Endothelial cell (in vitro differentiated cells): ENCODE measurements at places on chromosomes 3 and 15.

GRCh38 chr3:122975163-122975923, 52.2 kb downstream of the SEMA5B start:
- DNase-seq: no peak

- DNase-seq: no peak
Measured at GRCh38 chr3:139159356-139159755, 114.7 kb upstream of the PRR23C start.

- DNase-seq: no peak
Measured at GRCh38 chr3:174495311-174495710, 363.8 kb upstream of the NAALADL2 start.

GRCh38 chr3:40550167-40550566, 25.4 kb downstream of the ZNF621 start:
- no peak for DNase-seq

DNA sequence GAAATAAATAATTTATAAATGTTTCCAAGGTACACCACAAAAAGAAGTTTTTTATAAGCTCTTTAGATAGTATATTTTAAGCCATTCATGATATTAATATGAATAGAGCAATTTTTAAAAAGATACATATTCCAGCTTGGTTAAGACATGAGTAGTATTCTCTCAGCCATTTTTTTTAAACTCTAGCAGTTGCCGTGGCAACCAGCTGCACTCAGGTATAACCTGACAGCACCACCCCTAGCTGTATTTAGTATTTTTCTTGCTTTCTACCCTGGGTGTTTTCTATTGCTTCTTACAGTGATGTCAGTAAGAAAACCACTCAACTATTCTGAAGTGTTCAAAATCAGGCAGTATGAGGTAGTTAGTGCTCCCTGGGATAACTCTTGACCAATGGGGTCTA, 496.3 kb upstream of the CNTN3 start:
- no peak for DNase-seq

GRCh38 chr3:62028236-62028635, 345.1 kb downstream of the FEZF2 start:
- DNase-seq: no peak

GRCh38 chr15:81569286-81570080, 195.5 kb upstream of the TMC3 start:
- DNase-seq: no peak

GRCh38 chr3:158774965-158775364, 26.9 kb upstream of the MFSD1 start:
- DNase-seq: no peak

DNA sequence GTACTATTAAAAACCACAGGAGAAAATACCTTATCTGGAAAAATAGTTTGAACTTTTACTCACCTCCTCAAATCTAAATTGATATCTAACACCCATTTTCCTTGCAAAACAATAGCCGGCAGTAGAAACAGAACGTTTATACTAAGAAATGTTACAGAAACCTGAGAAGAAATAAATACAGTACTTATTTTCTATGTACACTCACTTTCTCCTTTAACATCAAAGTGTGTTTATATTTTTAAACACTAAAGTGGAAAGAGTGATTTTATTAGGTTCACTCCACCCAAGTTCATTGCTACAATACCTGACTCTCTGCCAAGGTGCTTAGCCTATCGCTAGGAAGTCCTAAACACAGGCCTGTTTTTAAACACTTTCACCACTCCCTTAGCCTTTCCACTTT, 87.8 kb upstream of the TJP1 start:
- DNase-seq: no peak

- DNase-seq: no peak
Measured at GRCh38 chr3:192445770-192446644, 281.3 kb downstream of the FGF12 start.

DNA sequence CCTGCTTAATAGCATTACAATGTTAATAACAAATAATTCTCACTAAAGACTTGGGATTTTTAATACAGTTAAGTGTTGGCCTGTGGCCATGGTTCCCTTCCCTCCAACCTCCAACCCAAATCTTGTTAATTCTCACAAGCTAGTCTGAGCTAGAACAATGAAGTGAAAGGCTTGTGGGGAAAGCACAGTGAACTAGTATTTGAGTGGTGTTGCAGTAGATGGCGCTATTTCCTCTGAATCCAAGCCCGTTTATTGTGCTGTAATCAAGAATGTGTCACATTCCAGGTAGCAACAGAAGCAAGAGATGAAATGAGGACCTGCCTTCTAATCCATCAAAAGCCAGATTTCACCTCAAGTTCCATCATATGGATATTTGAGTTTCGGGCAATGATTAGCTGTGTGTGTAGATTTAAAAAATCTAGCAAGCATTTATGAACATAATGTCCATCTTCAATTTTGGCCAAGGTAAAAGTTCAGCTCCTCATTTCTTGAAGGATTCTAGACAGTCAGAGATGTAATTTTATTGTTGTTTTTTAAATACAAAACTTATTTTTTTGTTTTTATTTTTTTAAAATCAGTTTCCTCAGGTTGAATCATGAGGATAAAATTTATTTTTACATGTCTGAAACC, 160.7 kb downstream of the SQOR start:
- peak; percentile 30 for DNase-seq

DNA sequence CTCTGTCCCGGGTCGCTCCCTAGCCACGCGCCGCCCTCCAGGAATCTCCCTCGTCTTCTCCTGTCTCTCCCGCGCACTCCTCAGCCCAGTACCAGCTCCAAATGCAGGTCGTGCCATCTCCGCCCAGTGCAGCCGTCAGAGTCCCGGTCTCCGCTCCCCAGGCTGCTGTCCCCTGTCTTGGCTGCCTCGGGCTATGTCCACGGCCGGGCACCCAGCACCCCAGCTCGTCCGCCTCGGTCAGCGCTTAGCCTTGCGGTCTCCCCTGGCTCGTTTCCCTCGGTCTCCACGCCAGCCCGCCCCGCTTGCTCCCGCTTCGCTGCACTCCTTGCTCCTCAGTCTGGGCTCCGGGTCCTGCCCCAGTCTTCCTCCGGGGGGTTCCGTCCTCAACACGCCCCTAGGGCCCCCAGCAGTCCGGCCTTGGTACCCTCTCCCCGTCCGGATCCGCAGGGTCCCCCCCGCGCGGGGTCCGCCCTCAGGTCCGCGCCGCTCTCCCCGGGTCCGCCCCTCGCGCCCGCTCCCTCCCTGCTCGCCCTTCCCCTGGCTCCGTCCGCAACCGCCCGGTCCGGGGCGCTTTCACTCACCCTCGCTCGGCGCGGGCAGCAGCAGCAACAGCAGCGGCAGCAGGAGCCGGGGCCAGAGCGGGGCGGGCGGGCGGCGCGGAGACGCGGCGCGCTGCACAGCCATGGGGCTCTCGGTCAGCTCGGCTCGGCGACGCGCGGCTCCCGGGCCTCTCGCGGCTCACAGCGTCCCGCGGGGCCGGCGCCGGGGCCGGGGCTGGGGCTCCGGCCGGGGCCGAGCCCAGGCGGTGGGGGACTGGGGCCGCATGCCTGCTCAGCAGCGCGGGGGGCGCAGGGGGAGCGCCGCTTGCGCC, 462 bp downstream of the IGDCC3 start:
- DNase-seq: peak; percentile 59

- no peak for DNase-seq
Measured at GRCh38 chr3:31251083-31251482, 281.6 kb upstream of the STT3B start.

DNA sequence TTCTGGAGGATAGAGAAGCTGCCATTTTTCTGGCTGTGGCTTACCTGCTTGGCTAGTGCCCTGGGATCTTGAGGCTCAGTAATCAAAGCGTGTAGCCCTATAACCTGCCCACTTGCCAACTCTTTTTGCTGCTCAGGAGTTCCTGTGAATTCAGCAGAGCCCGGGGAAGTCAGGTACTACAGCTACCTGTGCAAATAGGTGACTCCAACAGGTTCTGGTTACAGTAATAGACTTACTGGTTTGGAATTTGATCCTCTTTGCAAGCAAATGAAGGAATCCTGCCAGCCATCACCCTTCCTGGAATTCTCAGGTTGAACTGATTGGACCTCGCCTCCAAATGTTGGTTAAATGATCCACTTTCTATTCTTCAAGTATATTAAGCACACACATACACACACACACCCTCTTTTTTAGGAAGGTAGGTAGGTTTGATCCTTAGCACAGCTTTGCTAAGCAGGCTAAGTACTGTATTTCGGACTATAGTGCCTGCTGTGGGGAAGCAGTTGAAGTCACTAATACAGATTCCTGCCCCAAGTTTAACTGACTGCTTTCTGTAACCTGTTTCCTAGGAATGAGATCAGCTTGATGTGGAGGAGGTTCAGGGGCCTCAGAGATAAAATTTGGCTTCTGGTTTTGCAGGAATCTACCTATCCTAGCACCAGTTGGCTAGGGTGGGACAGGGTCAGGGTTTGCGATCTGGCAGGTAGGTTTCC, 2.3 kb downstream of the PPCDC start:
- no peak for DNase-seq

- no peak for DNase-seq
Measured at GRCh38 chr3:141336672-141337522, 31.4 kb upstream of the ZBTB38 start.

DNA sequence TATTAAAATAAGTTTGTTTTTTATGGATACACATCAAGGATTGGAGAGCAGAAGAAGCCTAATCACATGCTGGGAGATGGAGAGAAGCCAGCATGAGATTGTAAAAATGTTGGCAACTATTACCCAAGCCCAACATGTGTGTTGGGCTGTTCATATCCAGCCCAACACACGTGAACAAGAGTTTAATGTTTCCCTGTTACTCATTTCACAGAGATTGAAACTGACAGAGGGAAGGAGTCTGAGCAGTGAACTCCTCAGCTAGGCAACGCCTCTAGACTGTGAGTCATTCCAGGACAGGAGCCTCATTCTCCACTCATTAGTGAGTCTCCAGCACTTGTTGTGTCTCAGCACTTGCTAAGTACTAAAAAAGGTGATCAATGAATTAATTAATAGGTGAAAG, 43.2 kb upstream of the CMSS1 start:
- DNase-seq: no peak

GRCh38 chr15:46420990-46421389, 786.2 kb downstream of the SQOR start:
- no peak for DNase-seq

DNA sequence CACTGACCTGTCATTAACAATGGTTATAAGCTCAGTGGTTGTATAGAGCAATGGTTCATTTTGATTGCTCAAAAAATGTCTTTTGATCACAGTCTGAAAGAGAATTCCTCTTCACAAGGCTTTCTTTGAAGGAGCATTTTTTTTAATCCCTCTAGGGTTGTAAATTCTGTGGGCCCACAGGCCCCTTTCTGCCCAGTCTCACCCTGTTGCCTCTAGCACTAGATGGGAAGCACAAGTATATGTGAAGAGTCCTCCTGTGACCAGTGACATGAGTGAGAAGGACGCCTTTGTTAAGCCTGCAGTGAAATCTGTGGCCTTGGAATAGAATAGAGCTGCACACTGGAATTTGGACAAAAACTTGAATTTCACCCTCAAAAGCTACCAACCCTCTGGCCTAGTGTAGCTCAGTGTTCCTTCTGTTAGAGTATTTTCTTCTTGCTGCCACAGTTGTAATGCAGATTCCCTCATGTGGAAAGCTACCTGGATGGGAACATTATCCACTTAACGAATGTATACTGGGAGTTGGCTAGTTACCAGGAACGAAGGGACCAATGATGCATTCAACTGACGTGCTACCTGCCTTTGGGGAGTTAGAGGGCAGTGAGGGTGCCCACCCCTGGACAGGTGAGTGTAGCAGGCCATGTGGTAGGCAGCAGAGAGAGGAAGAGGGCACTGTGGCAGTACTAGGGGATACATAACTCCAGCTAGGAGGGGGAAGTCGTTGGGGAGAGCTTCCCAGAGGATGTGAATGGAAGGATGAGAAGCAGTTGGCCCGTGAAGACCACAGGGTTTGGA, 28.3 kb upstream of the RYR3 start:
- no peak for DNase-seq

DNA sequence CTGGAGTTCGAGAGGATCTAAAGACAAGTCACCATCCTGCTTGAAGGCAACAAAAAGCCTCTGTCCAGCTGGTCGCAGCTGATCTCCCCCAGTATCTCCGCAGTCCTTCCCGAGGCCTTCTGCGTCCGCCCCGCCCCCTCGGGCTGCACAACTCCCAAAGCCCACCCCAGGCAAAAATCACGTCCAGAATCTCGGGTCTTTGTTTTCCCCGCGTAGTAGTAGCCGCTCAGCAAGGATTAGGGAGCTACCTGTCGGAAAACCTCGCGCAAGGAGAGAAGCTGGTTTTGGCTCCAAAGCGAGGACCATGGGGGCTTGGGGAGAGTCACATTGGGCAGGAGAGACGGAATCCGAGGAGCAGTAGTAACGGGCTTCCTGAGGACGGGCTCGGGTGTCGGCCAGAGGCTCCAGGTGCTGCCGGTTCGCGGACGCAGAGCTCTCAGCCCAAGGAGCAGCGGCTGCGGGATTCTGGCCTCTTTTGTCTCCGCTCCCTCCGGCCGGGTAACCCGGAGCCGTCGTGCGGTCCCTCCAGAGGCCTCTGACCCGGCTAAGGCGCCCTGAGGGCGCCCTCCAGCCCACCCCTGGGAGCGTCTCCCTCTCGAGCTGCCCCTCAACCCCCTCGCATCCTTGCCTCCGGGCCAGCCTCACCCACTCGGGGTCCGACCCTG, 401 bp downstream of the ZSCAN29 start:
- peak; percentile 46 for DNase-seq

- no peak for DNase-seq
Measured at GRCh38 chr3:8816106-8816505, 46.7 kb upstream of the OXTR start.

DNA sequence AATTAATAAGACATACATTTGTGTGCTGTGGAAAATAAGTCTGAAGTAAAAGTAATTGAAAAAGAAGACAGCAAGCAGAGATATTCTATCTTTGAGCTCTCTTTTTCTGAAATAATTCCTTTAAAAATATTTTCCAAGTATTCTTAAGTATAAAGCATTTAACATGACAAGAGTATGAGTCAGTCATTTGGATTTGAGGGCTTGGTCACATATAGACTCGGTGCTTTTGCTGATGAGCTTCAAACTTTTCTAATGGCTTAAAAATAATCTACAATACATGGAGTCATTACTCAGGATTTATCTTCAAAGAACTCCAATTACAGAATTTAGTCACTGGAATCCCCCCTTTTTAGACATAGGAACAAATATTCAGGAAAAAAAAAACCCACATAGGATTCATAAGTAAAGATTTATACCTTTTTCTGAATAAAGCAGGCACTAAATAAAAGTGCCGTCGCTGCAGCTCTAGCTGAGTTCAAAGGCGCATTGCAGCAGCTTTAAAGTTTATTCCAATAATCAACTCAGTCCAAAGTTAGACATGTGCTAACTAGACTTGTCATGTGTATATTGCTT, 147.5 kb downstream of the CTNNB1 start:
- DNase-seq: no peak

DNA sequence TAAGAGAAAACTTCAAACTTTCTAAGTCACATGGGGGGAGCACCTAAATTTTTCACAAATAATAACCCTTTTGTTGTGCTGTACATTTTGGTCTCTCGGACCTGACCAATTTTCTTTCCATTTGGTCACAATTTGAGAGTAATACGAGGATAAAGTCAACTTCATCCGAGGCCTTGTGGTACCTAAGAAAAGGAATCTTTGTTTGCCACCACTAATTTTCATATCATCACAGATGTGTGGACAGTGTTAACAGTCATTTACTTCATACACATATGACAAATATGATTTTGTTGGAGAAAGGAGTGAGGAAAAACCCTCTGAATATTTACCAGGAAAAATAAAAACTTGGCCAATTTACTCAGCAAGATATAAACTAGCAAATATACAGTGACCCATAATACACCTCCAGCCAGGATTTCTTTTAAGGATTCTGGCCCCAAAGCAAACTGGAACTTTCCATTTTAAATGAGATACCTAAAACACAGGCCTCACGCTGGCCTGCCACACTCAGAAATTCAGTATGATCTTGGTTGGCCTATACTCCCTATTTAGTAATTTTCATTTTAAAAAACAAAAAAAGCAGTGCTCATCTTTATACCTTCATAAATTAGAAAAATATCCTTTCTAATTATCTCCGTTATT, 40.7 kb downstream of the VGLL4 start:
- no peak for DNase-seq

GRCh38 chr3:36763850-36764703, at the start of gene DCLK3:
Gene DCLK3 (minus strand): TSS chr3:36764553. CDS start chr3:36764263, 290 bp downstream.
- DNase-seq: peak; percentile 33
